ENCODE measurements at places on chromosomes 16 and 17. TPM values are rescaled to one million over a fixed set of nuclear protein-coding genes. Genes with fewer than 3 reads are reported as not detected.

GRCh38 chr16:89431158-89431584, 59.2 kb downstream of the ANKRD11 start:
- DNase-seq, result no peak

- no peak for DNase-seq
These were observed 2.5 kb downstream of the SLC12A4 start for GRCh38 chr16:67965668-67966548.

The PPL gene
- total RNA-seq, result 0.05 TPM

GRCh38 chr16:23842137-23842600, 6.4 kb downstream of the PRKCB start:
- DNase-seq, result peak; percentile 81

- DNase-seq, result no peak
These were observed 383.1 kb downstream of the KCNJ2 start for GRCh38 chr17:70552230-70552981.

The NT5C gene
- total RNA-seq, result 68.1 TPM

DNA sequence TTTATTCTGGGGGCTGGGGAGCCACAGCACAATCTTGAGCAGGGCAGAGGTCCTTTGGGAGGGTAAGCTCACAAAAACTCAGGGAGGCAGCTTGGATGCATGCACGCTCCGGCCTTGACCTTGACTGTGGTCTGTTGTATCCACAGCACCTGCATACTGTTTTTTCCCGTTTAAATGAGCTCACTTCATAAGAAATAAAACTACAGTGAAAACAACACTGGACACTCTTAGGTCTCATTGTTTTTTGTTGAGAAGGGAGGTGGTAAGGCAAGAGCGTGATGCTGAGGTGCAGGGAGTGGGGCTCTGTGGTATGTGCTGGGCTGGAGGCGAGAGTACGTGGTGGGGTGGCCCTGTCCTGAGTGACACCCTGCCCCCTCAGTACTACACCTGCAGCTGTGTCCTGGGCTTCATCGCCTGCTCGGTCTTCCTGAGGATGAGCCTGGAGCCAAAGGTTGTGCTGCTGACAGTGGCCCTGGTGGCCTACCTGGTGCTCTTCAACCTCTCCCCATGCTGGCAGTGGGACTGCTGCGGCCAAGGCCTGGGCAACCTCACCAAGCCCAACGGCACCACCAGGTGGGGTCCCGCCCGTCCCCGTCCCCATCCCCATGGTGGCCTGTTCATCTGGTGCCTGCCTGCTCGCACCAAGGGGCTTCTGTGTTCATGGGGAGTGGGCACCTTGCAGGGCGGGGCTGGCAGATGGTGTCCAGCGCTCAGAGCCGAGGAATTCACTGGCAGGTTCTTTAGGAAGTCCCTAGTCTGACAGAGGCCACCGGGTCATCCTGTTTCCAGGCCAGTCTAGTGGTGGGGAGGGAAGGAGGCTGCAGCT, 44.2 kb downstream of the ADCY7 start:
- DNase-seq, result no peak
